Suprapubic skin (tissue), 4 donors: ENCODE measurements at places on chromosomes 2 and 18.

- no peaks in the 10 kb centered on the region for H3K36me3 ChIP-seq
- H3K27me3 ChIP-seq: peaks cover 90% of the 10 kb centered on the region
- peak overlapping the region; percentile 49 for H3K4me3 ChIP-seq
- DNase-seq: no peak
- peaks cover 38% of the 10 kb centered on the region for H3K4me1 ChIP-seq
Measured at GRCh38 chr2:26848336-26849055, 564 bp downstream of the DPYSL5 start.

GRCh38 chr2:28335666-28336065 is 57.0 kb upstream of the FOSL2 start:
- H3K4me3 ChIP-seq: no peak overlapping the region
- peak; percentile 48 for DNase-seq
- H3K27ac ChIP-seq: no peak overlapping the region

DNA sequence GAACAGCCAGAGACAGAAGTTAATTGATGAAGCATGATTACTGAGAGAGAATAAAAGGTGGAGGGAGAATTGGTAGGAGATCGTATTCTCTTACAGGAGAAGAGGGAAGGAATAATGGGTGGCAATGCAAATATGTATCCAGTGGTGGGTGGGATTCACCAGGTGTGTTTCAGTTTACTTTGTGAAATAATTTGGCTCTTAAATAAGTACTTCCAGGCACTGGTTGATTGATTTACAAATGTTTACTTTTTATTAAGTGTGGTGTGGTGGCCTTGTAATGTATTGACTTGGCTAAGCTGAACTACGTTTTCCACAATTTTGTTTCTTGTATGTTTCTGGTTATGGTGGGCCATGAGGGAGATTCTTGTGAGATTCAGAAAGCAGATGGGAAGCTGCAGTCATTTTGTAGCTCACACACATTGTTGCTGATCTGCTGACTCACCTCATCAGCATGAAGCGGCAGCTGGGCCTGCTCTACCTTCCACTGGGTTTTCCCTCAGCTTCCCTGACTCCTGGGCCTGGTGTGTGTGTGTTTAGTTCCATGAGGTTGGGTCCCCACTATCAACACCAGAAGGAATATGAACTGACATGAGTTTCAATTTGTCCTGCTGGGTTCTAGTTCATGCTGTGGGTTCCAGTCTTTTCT is 32.6 kb downstream of the MYL12B start:
- H3K36me3 ChIP-seq: no peaks in the 10 kb centered on the region
- H3K4me3 ChIP-seq: no peak overlapping the region
- no peaks in the 10 kb centered on the region for H3K27me3 ChIP-seq
- no peak for DNase-seq
- peaks cover 8% of the 10 kb centered on the region for H3K4me1 ChIP-seq

DNA sequence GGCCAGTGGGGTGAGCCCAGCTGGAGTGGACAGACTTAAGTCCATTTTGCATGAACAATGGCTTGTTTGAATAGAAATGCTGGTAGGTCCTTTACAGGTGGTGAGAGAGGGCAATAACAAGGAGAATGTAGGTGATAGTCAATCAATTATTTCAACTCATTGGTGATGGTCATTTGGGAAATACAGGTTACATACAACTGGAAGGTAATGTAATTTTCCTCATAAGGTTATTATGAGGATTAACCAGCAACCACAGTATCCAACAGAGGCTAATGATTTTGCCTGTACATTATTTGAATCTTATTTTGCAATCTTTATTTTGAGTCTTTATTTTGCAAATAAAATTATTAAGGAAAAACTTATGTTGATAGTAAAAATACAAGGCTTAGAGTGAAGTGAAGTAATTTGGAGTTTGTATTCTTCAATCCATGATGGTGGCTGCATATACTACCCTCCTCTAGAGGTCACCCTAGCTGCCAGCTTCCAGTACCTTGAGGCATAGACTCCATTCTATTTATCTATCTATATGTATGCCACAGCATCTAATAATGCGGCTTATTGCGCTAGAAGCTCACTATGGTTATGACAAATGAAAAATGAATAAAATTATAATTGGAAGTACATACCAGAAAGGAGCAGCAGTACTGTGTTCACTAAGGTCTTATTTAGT is 20.5 kb upstream of the HNMT start:
- H3K36me3 ChIP-seq: no peaks in the 10 kb centered on the region
- H3K4me1 ChIP-seq: no peaks in the 10 kb centered on the region
- DNase-seq: no peak
- no peak overlapping the region for H3K4me3 ChIP-seq
- H3K27ac ChIP-seq: no peak overlapping the region

- no peak overlapping the region for H3K27ac ChIP-seq
- no peak overlapping the region for H3K4me3 ChIP-seq
- H3K4me1 ChIP-seq: peaks cover 6% of the 10 kb centered on the region
- no peaks in the 10 kb centered on the region for H3K27me3 ChIP-seq
- H3K36me3 ChIP-seq: peaks cover 48% of the 10 kb centered on the region
Measured at GRCh38 chr2:39737661-39738060, 41.4 kb downstream of the THUMPD2 start.

DNA sequence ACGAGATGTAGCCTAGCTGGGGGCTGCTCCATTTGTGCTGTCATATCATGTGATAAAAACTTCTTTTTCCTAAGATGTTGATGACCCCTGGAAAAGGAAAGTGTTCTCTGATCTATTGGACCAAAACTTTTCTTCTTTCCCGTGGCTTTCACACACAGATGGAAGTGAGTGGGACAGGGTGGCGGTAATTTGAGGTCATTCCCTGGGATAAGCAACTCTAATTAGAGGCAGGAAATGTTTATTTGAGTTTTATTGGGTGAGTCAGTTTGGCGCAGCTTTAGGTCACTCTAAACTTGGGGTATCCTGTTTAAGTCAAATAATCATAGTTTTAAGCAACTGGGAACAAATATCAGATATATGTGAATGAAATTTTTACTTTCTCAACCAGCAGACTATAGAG is 221.0 kb upstream of the EPAS1 start:
- no peaks in the 10 kb centered on the region for H3K27me3 ChIP-seq
- peaks cover 2% of the 10 kb centered on the region for H3K4me1 ChIP-seq
- H3K4me3 ChIP-seq: no peak overlapping the region
- no peak overlapping the region for H3K27ac ChIP-seq
- H3K36me3 ChIP-seq: no peaks in the 10 kb centered on the region

- no peaks in the 10 kb centered on the region for H3K36me3 ChIP-seq
- no peak for DNase-seq
- no peak overlapping the region for H3K27ac ChIP-seq
- H3K4me1 ChIP-seq: no peaks in the 10 kb centered on the region
Measured at GRCh38 chr2:170180031-170180566, 2.2 kb downstream of the MYO3B start.

DNA sequence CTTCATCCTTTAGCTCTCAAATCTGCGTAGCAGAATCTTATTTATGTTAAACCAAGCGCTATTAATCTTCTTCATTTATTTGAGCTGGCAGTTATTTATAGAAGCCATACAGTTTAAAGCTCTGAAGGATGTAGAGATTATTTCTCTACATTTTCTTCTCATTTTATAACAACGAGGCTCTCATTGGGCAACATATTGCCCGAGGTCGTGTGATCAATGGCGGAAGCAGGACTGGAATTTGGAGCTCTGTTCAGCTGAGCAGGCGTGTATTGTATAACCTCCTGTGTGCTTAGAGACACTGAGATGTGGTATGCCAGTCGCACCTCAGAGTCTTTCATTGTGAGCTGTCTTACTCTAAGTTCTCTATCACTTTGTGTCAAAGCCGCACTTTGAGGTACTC is 17.5 kb upstream of the DRC1 start:
- H3K27ac ChIP-seq: no peak overlapping the region
- DNase-seq: no peak
- H3K4me3 ChIP-seq: no peak overlapping the region
- no peaks in the 10 kb centered on the region for H3K27me3 ChIP-seq
- peaks cover 2% of the 10 kb centered on the region for H3K4me1 ChIP-seq

DNA sequence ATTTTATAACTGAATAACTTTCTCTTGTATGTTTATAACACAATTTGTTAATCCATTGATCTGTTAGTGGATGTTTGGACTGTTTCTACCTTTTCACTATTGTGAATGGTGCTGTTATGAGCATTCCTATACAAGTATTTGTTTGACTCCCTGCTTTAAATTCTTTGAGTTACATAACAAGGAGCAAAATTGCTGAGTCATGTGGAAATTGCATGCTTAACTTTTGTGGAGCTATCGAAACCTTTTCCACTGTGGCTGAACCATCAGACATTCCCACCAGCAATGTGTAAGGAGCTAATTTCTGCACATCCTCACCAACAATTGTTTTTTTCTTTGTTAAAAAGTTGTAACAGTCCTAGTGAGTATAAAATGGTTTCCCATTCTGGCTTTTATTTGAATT is 415.5 kb downstream of the CBLN2 start:
- no peak overlapping the region for H3K4me3 ChIP-seq
- H3K36me3 ChIP-seq: no peaks in the 10 kb centered on the region
- no peaks in the 10 kb centered on the region for H3K4me1 ChIP-seq
- DNase-seq: no peak
- no peaks in the 10 kb centered on the region for H3K27me3 ChIP-seq

DNA sequence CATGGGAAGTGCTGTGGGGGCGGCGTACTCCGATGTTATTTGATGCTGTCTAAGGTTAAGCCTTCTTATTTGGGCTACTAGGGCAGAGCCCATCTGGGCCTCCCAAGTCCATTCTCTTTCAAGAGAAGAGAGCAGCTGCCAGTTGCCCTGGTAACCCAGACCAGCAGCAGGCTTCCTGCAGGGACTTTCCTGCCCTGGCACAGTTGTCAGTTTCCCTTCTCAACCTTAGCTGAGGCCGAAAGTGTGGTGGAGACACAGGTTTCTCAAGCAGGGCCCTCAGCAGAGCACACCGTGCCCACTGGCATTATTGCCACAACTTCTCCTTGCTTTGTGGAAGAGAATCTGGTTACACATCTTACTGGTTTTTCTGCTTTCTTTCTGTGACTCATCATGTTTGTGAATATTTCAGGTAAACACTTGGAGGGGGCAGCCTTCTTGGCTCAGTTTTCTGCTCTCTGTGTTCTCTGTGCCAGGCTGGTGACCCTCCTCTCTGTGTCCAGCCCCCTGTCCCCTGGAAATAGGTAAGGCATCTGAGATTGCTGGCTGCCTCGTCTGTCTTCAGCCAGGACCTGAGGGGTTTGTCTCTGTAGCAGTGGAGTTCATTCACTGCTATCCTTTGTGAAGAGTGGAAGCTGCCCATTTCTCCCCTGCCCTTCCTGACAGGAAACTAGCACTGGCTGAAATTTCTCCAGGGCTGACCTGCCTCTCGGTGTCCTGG is 111.0 kb downstream of the B3GNT2 start:
- no peak overlapping the region for H3K4me3 ChIP-seq
- no peaks in the 10 kb centered on the region for H3K36me3 ChIP-seq
- no peaks in the 10 kb centered on the region for H3K27me3 ChIP-seq
- no peak for DNase-seq
- peak overlapping the region; percentile 79 for H3K27ac ChIP-seq
- H3K4me1 ChIP-seq: peaks cover 55% of the 10 kb centered on the region

DNA sequence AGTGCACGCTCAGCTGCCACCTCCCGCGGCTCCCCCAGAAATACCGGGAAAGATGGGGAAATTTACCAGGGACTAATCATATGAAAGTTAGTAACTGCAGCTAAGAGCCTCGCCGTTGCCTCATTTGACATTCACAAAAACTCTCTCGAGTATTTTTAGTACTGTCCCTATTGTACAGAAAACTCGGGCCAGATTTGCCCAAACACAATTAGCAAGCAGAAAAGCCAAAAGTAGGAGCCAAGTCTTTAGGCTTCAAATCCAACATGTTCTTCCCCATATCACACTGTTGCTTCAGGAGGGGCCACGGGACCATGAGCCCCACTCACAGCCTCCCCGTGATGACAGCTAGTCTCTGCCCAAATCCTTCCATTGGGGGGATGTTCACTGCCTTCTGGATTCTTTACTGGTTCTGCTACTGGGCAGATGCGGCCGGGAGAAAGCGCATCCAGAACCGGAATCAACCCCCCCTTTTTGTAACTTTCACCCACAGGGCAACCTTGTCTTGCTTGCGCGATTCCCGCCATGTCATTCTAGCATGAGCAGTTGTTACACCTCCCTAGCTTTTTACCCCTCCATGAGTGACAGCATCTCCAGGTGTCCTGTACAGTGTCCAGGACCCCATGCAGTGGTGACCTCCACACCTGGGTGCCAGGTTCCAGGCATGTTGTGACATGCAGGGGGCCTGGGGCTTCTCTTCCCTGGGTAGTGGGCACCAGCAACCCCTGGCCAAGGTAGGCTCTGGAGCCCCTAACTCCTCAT is 35.2 kb downstream of the CENPO start:
- H3K4me3 ChIP-seq: no peak overlapping the region
- H3K27me3 ChIP-seq: no peaks in the 10 kb centered on the region
- DNase-seq: no peak
- H3K36me3 ChIP-seq: peaks cover 12% of the 10 kb centered on the region
- H3K4me1 ChIP-seq: peaks cover 8% of the 10 kb centered on the region
- no peak overlapping the region for H3K27ac ChIP-seq

- H3K36me3 ChIP-seq: no peaks in the 10 kb centered on the region
- peaks cover 20% of the 10 kb centered on the region for H3K4me1 ChIP-seq
- no peak for DNase-seq
- H3K27me3 ChIP-seq: peaks cover 10% of the 10 kb centered on the region
- H3K4me3 ChIP-seq: peak overlapping the region; percentile 50
- no peak overlapping the region for H3K27ac ChIP-seq
Measured at GRCh38 chr2:241540771-241541561, 17.6 kb upstream of the BOK start.

DNA sequence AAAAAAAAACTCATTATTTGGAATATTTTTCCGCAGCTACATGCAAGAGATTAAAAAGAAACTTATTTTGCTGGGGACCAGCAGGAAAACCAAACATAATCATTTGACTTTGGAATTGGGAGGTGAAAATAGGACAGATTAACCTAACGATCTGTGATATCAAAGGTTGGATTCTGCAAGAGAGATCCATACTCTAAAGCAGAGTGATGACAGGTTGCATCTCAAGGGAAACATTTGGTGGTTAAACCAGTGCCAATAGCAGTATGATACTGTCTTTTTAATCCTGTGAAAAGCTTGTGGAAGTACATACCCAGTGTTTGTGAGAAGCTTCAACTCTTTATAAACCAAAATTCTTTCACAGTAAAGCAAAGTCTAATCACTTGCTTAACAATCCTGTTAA is 5.3 kb upstream of the IKZF2 start:
- H3K27me3 ChIP-seq: no peaks in the 10 kb centered on the region
- H3K4me3 ChIP-seq: no peak overlapping the region
- peaks cover 16% of the 10 kb centered on the region for H3K4me1 ChIP-seq
- no peak overlapping the region for H3K27ac ChIP-seq
- H3K36me3 ChIP-seq: no peaks in the 10 kb centered on the region

DNA sequence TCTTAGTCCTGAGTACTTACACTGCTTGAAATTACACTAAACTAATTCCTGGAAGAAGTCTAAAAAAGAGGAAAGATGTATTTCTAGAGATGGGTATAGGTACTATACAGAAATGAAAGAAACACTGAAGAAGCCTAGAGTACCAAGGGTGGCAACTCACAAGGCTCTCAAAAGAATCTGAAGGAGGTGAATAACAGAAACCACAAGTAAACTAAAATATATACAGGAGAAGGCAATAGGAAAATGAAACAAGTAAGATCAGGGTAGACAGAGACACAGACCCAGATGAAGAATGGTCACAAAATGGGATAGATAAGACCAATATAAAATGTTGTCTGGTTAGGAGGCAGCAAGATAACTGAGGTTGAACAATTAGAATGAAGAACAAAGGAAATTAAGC is 59.9 kb downstream of the USP37 start:
- no peaks in the 10 kb centered on the region for H3K27me3 ChIP-seq
- H3K4me1 ChIP-seq: no peaks in the 10 kb centered on the region
- DNase-seq: no peak
- no peak overlapping the region for H3K4me3 ChIP-seq
- H3K27ac ChIP-seq: no peak overlapping the region
